ENCODE measurements at places on chromosomes 7 and 10. TPM values are rescaled to one million over a fixed set of nuclear protein-coding genes. Genes with fewer than 3 reads are reported as not detected.

Gene PITX3
- not detected for total RNA-seq

Gene CLDN4
- total RNA-seq: 0.84 TPM

Gene GATA3
- total RNA-seq: 2.0 TPM

Gene MNX1
- total RNA-seq: not detected

Gene GHRHR
- total RNA-seq: 1.4 TPM

Gene CCDC7
- total RNA-seq: 47.2 TPM

Gene CRYGN
- 1.7 TPM for total RNA-seq

Gene MYL10
- total RNA-seq: not detected

Gene MPLKIP
- 25.8 TPM for total RNA-seq

Gene MKI67
- 4.2 TPM for total RNA-seq

Gene MMP21
- total RNA-seq: 0.33 TPM

Gene JCAD
- 53.0 TPM for total RNA-seq

Gene PDLIM1
- total RNA-seq: 243 TPM

Gene MPP7
- total RNA-seq: 38.0 TPM

Gene HMX3
- not detected for total RNA-seq

Gene STOX1
- 0.39 TPM for total RNA-seq

Gene PIP
- not detected for total RNA-seq

Gene WDR91
- 16.6 TPM for total RNA-seq

Gene LIPN
- 0.58 TPM for total RNA-seq

Gene CNPY1
- not detected for total RNA-seq

Gene SH2D4B
- 0.27 TPM for total RNA-seq

Gene ALOX5
- 62.5 TPM for total RNA-seq

Gene KAZALD1
- total RNA-seq: 12.4 TPM

Gene GNG11
- total RNA-seq: 9.8 TPM

Gene KCND2
- 1.9 TPM for total RNA-seq

Gene CHAT
- total RNA-seq: not detected

Gene FRMPD2
- total RNA-seq: not detected

Gene ACTL6B
- not detected for total RNA-seq

Gene CABCOCO1
- total RNA-seq: 0.26 TPM

Gene PRR15
- 1.6 TPM for total RNA-seq

Gene DMBT1
- 0.12 TPM for total RNA-seq

Gene EMX2
- 1.5 TPM for total RNA-seq

Gene CYP2C19
- not detected for total RNA-seq

Gene TAS2R4
- total RNA-seq: 4.5 TPM

Gene GPNMB
- 129 TPM for total RNA-seq

Gene AMPH
- 6.3 TPM for total RNA-seq

Gene GIMAP5
- 18.8 TPM for total RNA-seq

Gene CRHR2
- 0.23 TPM for total RNA-seq

Gene C7orf57
- total RNA-seq: not detected

Gene OR2A1
- 0.16 TPM for total RNA-seq

Gene CCDC172
- total RNA-seq: not detected

Gene SMC3
- 33.1 TPM for total RNA-seq

Gene VENTX
- 4.0 TPM for total RNA-seq

Gene NRG3
- 0.87 TPM for total RNA-seq

Gene PDCD11
- total RNA-seq: 22.7 TPM

Gene FLNC
- total RNA-seq: 245 TPM

Gene CCDC136
- total RNA-seq: 18.3 TPM

Gene FGL2
- 246 TPM for total RNA-seq

Gene ZNF107
- total RNA-seq: 9.5 TPM

Gene PON1
- total RNA-seq: not detected

Gene AGBL3
- 2.5 TPM for total RNA-seq
